Colonic mucosa (tissue), 4 donors: ENCODE measurements at places on chromosomes 6 and 20. TPM values are rescaled to one million over a fixed set of nuclear protein-coding genes. Genes with fewer than 3 reads are reported as not detected.

HMGCLL1 gene
- total RNA-seq: 0.45 TPM

- DNase-seq: no peak
Observed at GRCh38 chr20:59456342-59457279, 147.7 kb upstream of the PHACTR3 start.

PREX1 gene
- 24.6 TPM for total RNA-seq

DNA sequence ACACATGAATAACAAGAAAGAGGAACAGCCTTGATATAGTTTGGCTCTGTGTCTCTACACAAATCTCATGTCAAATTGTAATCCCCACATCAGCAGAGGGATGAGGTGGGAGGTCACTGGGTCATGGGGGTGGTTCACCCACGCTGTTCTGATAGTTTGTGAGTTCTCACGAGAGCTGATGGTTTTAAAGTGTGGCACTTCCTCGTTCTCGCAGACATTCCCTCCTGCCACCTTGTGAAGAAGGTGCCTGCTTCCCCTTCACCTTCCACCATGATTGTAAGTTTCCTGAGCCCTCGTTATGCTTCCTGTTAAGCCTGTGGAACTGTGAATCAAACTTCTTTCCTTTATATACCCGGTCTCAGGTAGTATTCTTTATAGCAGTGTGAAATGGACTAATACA is 13.1 kb downstream of the SRPK1 start:
- no peak for DNase-seq

SFTA2 gene
- total RNA-seq: not detected

BANF2 gene
- total RNA-seq: not detected

- DNase-seq: no peak
Observed at GRCh38 chr6:61887423-61887822, 398.6 kb downstream of the KHDRBS2 start.

GRCh38 chr6:15631432-15631831 is 31.4 kb downstream of the DTNBP1 start:
- DNase-seq: no peak

DNA sequence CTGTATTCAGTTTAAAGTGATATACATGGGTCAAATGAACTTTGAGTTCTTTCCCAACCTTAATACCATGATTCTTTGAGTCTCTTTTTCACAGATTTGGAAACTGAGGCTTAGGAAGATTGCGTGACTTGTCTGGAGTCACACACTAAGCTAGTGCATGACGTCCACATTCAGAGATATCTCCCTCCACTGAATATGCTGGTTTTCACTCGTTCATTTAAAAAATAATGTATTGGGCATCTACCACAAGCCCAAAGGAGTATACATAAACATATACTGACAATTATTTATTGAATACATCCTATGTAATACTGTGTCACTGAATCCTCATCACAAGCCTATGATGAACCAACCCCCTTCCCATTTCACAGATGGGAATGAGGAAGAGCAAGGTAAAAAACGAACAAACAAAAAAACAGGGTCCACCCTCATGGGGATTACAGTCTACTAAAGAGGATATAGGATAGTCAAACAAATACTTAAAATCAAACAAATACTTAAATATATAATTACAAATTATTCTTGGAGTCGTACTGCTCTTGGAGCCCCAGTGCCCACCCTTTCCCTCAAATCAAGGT is 611 bp upstream of the TM9SF4 start:
- DNase-seq: no peak

- peak; percentile 23 for DNase-seq
Observed at GRCh38 chr6:168968228-168968627, 285.4 kb downstream of the THBS2 start.

BEND6 gene
- 0.32 TPM for total RNA-seq
